ENCODE measurements at places on chromosomes 1 and 21. TPM values are rescaled to one million over a fixed set of nuclear protein-coding genes. Genes with fewer than 3 reads are reported as not detected.

MFAP2 gene
- total RNA-seq: 3.9 TPM

TAS1R1 gene
- not detected for total RNA-seq

CR1 gene
- total RNA-seq: 0.76 TPM

ITLN2 gene
- total RNA-seq: not detected

RHEX gene
- total RNA-seq: 1.6 TPM

Measured in left colon (tissue), 2 donors.